ENCODE measurements at places on chromosomes 13 and 19.
A peak's percentile ranks its signal among the peaks of the same experiment; 100 is the strongest.

GRCh38 chr13:111936267-111936925, 130.6 kb upstream of the SOX1 start:
- peak; percentile 14 for DNase-seq
- H3K27ac ChIP-seq, result no peak overlapping the region
- H3K36me3 ChIP-seq, result no peaks in the 10 kb centered on the region
- no peaks in the 10 kb centered on the region for H3K4me1 ChIP-seq

- H3K4me1 ChIP-seq, result no peaks in the 10 kb centered on the region
- DNase-seq, result no peak
- H3K27ac ChIP-seq, result no peak overlapping the region
- no peaks in the 10 kb centered on the region for H3K27me3 ChIP-seq
- H3K36me3 ChIP-seq, result peaks cover 16% of the 10 kb centered on the region
Measured at GRCh38 chr13:51357928-51358595, 18.6 kb downstream of the SERPINE3 start.

GRCh38 chr19:39852882-39853281, 6.7 kb upstream of the FBL start:
- no peak overlapping the region for H3K27ac ChIP-seq
- no peak for DNase-seq
- H3K4me1 ChIP-seq, result no peaks in the 10 kb centered on the region
- no peaks in the 10 kb centered on the region for H3K36me3 ChIP-seq
- H3K4me3 ChIP-seq, result no peak overlapping the region

GRCh38 chr13:113166266-113166665, 7.8 kb downstream of the PROZ start:
- DNase-seq, result no peak
- no peak overlapping the region for H3K4me3 ChIP-seq
- H3K4me1 ChIP-seq, result peaks cover 29% of the 10 kb centered on the region
- H3K27me3 ChIP-seq, result no peaks in the 10 kb centered on the region

GRCh38 chr13:20118268-20119140, 42.3 kb downstream of the GJA3 start:
- peak overlapping the region; percentile 78 for H3K27ac ChIP-seq
- peak overlapping the region; percentile 81 for H3K4me3 ChIP-seq
- peaks cover 19% of the 10 kb centered on the region for H3K4me1 ChIP-seq

DNA sequence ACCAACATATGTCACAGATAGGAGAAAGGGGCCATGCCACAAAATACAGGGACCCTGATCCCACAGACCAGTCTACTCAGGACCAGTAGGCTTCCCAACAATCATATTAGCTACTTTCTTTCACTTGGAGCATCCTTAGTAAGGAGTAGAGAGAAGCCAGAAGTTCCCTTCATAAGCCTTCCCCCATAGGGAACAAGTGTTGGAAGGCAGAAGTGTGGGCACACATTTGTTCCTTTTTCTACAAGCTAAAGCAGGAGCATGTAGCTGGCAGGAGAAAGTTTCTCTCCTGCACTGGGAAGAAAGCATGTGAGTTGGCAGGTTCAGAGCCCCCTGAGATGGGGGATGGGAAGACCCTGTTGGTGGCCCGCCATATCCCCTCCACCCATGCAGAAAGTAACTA, 165.4 kb downstream of the KCTD12 start:
- H3K27ac ChIP-seq, result no peak overlapping the region
- H3K4me3 ChIP-seq, result no peak overlapping the region
- peaks cover 2% of the 10 kb centered on the region for H3K27me3 ChIP-seq
- DNase-seq, result no peak

DNA sequence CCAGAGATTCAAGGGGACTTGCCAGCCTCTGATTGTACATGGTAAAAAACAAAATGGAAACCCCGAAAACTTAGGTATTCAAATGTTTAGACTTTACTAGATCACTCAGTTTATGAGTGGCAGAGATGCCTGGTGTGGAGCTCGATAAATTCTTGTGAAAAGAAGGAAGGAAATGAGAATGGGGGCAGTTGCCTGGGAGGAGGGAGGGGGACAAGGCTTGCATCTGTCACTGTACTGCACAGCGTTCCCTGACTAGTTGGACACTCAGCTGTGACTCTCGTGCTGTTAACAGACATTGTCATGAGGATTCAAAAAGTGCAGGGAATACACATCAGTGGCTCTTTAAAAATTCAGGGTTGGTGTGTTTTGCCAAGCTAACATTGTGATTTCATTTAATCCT, 232.9 kb downstream of the ZIC5 start:
- H3K27ac ChIP-seq, result no peak overlapping the region
- H3K27me3 ChIP-seq, result peaks cover 18% of the 10 kb centered on the region
- no peak for DNase-seq
- no peaks in the 10 kb centered on the region for H3K36me3 ChIP-seq
- peaks cover 6% of the 10 kb centered on the region for H3K4me1 ChIP-seq
- H3K4me3 ChIP-seq, result no peak overlapping the region

GRCh38 chr19:29943615-29944014, 1.6 kb downstream of the URI1 start:
- peaks cover 24% of the 10 kb centered on the region for H3K36me3 ChIP-seq
- H3K27me3 ChIP-seq, result peaks cover 4% of the 10 kb centered on the region
- peaks cover 52% of the 10 kb centered on the region for H3K4me1 ChIP-seq
- H3K27ac ChIP-seq, result peak overlapping the region; percentile 94

DNA sequence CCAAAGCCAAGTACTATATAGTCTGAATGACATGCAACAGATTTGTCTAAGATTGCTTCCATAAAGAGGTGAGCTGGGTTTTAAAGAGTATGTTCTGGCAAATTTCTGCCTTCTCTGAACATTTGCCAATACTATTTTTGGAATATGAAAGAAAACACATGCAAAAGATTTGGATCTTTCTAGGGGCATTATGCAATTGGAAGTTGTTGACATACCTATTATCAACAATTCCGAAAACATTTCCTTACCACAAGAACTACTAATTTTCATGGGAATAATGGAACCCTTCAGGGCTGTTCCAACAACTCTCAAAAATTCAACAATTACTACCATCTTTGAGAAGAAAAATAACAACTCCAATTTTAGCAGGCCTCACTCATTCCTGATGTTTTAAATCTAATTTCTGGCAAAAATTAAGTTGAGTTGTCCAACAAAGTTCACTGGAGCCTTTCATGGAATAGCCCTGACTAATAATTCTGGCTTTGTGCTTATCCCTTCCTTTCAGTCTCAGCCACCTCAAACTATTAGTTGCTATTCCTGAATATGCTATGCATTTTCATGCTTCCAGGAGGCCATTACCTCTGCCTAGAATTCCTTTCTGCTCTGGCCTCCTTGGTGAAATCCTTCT, 250.0 kb downstream of the RGCC start:
- no peaks in the 10 kb centered on the region for H3K4me1 ChIP-seq
- no peak overlapping the region for H3K27ac ChIP-seq
- H3K27me3 ChIP-seq, result no peaks in the 10 kb centered on the region

DNA sequence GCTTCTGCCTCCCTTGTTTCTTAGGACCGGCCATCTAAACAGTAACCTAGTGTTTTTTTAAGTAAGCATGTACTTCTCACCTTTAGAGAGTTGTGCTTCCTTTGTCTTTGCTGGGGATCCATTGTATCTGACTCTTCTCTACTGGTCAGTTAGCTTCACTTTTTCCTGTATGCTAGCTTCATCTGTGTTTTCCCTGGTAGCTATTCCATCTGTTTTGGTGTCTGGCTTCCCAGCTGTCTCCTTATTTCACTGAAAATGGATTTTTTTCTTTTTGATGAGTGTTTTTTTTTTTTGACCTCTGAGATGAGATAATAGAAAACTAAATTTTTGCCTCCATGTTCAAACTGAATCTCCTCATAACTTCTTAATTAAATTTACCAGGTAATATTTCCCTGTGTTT, 637.0 kb upstream of the SLC10A2 start:
- H3K27ac ChIP-seq, result no peak overlapping the region
- no peak for DNase-seq
- H3K36me3 ChIP-seq, result no peaks in the 10 kb centered on the region
- no peaks in the 10 kb centered on the region for H3K4me1 ChIP-seq

DNA sequence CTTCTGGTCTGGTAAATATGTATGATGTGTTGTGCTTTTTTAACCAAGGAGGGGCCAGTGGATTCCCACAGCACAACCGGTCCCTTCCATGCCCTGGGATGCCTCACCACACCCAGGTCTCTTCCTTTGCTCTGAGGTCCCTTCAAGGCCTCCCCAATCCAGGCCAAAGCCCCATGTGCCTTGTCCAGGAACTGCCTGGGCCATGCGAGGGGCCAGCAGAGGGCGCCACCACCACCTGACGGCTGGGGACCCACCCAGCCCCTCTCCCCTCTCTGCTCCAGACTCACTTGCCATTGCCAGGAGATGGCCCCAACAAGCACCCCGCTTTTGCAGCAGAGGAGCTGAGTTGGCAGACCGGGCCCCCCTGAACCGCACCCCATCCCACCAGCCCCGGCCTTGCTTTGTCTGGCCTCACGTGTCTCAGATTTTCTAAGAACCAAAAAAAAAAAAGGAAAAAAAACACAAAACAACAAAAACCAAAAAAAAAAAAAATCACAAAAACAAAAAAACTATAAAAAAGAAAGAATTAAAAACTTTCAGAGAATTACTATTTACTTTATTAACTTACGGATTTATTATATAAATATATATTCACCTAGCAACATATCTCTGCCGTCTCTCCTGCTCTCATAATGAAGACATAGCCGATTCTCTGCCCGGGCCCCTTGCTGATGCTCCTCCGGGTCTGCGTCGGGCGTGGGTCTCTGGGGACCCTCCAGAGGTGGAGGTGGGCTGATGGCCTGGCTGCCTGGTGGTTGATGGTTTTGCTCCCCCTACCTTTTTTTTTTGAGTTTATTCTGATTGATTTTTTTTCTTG, 14.4 kb downstream of the CAPN12 start:
- peaks cover 30% of the 10 kb centered on the region for H3K36me3 ChIP-seq
- H3K4me3 ChIP-seq, result no peak overlapping the region
- peak; percentile 83 for DNase-seq
- peaks cover 34% of the 10 kb centered on the region for H3K4me1 ChIP-seq
- H3K27ac ChIP-seq, result peak overlapping the region; percentile 52

- peak; percentile 97 for DNase-seq
- H3K27me3 ChIP-seq, result no peaks in the 10 kb centered on the region
- H3K4me3 ChIP-seq, result peak overlapping the region; percentile 43
- peak overlapping the region; percentile 98 for H3K27ac ChIP-seq
- peaks cover 67% of the 10 kb centered on the region for H3K4me1 ChIP-seq
Measured at GRCh38 chr13:24618011-24618955, 61.9 kb upstream of the ATP12A start.

GRCh38 chr13:103351035-103351828, 285.0 kb upstream of the SLC10A2 start:
- H3K27ac ChIP-seq, result no peak overlapping the region
- no peaks in the 10 kb centered on the region for H3K4me1 ChIP-seq
- H3K4me3 ChIP-seq, result no peak overlapping the region
- no peaks in the 10 kb centered on the region for H3K27me3 ChIP-seq
- H3K36me3 ChIP-seq, result no peaks in the 10 kb centered on the region
- DNase-seq, result no peak

GRCh38 chr13:105625691-105626090, 909.8 kb downstream of the EFNB2 start:
- no peak overlapping the region for H3K27ac ChIP-seq
- no peaks in the 10 kb centered on the region for H3K4me1 ChIP-seq
- no peak overlapping the region for H3K4me3 ChIP-seq

DNA sequence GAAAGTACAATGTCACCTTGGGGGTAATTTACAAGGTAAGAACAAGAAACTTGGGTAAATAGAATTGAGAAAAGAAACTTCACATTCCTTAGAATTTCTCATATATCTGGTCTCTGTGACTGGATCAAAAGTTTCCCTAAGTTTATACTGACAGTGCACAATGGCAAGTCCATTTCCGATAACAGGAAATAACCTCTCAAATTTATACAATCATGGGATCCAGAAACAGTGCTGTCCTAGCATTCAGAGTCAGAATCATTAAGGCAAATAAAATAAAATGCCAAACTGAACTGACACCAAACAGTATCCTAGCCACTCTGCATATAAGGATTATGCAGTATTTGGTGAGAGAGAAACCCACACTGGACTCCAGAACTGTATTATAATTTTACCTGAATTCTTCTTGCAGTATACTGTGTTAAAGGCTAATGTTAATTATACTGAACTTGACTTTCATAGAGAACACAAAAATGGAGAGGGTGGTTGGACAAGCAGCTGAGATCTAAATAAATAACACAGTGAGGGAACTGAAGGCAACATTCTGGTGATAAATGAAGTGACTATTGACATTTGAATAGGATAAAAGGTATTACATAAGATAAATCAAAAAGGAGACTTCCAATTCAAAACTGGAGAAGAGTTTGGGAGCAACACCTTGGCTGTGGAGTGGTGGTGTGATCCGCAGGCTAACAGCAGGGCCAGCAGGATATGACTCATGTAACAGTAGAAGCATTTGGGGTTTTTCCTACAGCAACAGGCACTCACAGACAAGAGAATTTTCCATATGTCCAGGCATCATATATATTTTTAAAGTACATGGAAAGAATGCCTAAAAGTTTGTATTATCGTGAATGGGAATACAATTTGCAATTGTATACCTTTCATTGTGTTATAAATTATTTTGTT, 932.5 kb upstream of the MIR17HG start:
- no peaks in the 10 kb centered on the region for H3K27me3 ChIP-seq
- no peaks in the 10 kb centered on the region for H3K36me3 ChIP-seq
- no peaks in the 10 kb centered on the region for H3K4me1 ChIP-seq
- no peak for DNase-seq
- H3K27ac ChIP-seq, result no peak overlapping the region
- no peak overlapping the region for H3K4me3 ChIP-seq

DNA sequence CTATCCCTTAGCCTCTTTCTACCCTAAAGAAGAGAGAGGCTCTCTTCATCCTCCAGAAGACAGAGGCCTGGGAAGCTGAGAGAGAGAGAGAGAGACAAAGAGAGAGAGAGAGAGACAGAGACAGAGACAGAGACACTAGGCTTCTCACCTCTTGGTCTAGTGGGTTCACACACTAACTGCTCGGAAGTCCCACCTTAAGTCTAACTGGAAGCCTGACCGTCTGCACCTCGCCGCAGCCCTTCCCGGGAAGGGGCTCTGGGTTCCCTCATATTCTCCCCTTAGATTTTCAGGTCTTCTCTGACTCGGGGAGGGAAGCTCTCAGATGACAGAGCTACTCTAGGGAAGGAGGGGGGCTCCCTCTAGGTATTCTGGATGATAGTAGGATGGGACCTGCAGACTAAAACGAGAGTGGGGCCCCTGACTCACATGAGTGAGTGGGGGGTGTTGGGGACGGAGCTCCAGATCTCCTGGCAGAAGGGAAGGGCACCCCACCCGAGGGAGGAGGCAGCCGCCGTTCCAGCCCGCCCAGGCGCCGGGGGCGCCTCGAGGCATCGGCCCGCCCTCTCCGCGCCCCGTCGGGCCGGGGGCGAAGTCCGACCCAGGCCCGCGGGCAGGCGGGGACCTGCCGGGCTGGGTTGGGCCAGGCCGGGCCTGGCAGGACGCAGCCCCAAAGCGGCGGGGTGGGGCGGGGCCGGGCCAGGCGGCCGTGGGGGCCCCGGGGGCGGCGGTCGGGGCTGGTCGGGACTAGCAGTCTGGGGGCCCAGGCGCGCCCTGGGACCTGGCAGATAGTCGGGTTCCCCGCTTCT, 2.0 kb upstream of the JUNB start:
- no peaks in the 10 kb centered on the region for H3K27me3 ChIP-seq
- DNase-seq, result peak; percentile 57
- peak overlapping the region; percentile 96 for H3K27ac ChIP-seq

All from activated CD8-positive, alpha-beta memory T cell treated with anti-CD3 and anti-CD28 coated beads, Interleukin-2, amount 10 ng/mL, durations not matched to agents 7 days and 5 days (primary cell).